NCI-H187 treated with DMSO at 0.1 percent for 48 hours (cell line): ENCODE measurements at places on chromosomes 7 and 10.

DNA sequence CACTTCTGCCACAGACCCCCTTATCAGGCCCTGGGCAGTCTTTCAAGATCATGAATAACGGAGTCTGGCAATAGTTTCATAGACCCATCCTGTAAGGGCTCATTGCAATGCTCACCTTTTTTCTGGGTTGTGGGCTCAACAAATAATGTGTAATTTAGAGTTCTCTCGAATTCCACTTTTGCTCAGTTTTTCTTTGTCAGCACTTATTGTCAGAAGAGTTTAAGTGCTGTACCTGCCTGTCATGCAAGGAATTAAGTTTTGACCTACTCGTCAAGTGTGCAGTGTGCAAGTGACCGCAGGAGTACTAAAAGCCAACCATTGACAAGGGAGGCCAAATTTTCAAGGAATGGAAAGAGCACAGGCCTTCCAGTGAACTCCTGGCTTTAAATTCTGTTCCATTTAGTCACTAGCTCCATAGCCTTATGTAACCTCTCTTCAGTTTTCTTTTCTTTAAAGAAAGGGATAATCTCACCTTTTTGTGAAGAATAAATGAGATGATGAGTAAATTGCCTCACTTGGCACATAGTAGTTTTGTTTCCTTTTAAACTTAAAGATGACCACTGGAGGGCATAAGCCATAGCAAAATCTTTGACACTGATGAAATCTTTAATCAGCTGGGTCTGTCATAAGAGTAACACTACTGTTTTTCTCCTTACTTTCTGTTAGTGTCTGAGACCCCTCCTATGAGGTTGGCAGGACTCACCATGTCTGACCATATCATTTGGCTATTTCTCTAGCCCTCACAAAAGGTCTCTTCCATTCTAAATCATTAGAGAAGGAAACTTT, 313.3 kb downstream of the TYW1 start:
- DNase-seq, result no peak

- DNase-seq, result no peak
Observed at GRCh38 chr7:82715344-82715743, 271.8 kb upstream of the CACNA2D1 start.

GRCh38 chr10:112807013-112807412, 143.0 kb upstream of the TCF7L2 start:
- no peak for DNase-seq

DNA sequence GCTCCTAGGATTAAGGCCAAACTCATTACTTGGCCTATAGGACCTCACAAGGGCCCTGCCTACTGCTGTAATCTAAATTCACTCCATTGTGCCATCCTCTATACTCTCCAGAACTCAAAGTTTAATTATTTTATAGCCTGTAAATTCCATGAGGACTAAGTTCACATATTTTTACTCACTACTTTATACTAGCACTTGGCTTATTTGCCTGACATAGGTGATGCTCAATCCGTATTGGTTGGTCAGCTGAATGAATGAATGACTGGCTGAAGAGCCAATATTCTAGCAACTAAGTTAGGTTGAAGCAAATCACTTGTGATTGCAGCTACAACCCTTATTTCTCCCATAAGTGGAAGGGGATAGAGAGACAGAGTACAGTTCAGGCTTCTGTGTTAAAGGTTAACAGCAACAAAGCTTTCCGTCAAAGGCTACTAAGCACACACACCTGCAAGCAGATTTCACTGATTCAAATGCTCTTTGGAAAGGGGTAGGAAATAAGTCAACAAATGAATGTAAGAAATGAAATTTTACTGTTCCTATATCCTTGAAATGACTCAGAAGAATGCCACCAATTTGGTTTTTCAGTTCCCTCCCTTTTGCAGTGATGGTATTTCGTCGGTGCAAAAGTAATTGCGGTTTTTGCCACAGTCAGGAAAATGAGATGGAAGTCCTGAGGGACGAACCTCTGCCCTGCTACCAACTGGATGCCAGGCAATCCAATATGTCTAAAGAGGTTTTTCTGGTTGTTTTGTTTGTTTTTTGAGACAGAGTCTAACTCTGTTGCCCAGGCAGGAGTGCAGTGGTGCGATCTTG, 120.7 kb downstream of the COL28A1 start:
- no peak for DNase-seq

DNA sequence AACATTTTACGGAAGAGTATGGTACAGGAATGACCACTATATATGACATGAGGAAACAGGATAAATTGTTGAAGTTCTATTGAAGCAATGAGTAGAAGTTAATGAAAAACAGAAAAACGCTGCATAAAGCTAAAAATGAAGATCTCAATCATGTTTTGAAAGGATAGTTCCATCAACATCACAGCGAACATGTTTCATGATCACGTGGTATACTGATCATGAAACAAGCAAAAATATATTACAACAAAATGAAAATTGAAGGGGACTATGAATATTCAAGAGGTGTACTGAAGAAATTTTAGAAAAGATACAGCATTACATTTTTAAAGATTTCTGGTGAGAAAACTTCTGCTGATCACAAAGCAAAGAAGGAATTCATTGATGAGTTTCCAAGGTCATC, 45.9 kb upstream of the TAC1 start:
- DNase-seq, result no peak
